Stimulated activated CD8-positive, alpha-beta memory T cell treated with anti-CD3 and anti-CD28 coated beads, Interleukin-4, amount 100 ng/mL, for 1 hour (primary cell): ENCODE measurements at places on chromosomes 16 and 17.

DNA sequence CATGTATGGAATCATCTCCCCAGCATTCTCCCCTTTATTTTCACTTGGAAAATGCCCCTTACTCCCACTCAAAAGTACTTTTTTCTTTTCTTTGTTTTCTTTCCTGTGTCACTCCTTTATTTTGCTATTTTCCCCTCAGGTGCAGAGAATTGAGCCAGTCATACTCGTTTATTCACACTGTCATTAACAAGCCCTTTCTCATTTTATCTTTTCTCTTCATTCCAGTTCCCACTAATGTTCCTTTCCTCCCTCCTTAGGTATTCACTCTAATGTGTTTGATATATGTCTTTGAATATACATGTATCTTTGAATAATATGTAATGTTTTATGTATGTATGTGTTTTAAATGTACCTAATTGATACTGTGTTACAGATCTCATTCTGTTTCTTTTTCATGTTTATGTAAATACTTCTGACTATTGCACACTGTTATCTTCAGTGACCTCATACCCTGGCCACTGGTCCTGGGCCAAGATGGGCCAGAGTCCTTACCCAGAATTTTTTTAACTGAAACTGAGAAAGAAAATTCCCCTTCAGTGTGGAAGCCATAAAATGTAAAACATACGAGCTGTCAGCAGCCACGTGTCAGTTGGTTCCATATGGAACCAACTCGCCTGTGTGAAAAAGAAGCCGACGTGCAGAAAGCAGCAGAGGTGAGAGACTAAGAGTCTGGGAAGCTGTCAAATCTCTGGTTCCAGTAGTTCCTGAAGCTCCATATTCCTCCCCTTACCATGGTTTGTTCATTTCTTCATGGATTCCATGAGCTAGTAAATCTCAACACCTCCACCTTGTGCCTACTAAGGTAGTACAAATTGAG is 5.8 kb downstream of the SRR start:
- no peak for DNase-seq

GRCh38 chr17:55731586-55732250 is 9.1 kb upstream of the TMEM100 start:
- no peak for DNase-seq

DNA sequence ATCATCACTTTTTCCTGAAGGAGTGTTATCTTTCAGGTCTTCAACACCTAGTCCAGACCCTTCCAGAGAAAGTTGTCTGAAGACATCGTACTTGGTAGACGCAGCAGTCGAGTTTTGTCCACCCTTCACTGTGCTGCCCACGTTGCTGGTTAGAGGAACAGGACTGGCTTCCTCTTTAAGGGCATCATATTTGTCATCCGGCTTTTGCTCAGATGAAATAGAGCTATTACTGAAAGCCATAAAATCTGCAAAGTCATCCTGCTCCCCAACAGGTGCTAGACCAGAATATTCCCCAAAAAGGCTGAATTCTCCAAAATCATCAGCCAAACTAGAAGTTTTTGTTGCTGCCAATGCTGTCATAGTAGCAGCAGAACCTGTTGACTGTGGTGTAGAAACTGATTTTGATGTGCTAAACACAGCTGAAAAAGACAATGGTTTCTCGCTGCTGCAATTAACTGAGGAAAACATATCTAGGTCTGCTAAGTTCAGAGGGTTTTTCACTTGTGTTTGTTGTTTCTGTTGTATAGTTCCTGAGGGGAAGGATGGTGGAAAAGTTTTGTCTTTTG is 55.7 kb downstream of the SYNRG start:
- DNase-seq = no peak

- DNase-seq = no peak
Measured at GRCh38 chr17:71176928-71177443, 943.8 kb upstream of the SOX9 start.

DNA sequence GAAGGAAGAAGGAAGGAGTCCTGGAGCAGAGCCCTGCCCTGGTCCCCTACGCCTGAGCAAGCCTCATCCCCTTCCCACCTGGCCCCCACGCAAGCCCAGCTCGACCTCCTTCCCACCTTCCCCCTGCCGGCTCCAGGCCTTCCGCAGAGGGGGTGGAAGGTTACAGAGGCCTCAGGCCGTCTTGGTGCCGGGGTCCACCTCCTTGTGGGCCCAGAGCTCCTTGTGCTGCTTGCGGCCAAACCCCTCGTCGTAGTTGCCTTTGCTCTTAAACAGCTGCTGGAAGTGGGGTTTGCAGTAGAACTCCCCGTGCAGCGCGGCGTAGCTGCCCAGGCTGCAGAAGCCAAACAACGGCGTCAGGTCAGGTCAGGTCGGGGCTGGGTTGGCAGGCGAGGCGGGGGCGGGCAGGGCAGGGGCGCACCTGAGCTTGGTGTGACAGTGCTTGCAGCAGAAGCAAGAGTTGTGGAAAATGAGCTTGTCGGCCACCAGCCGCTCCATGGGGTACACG is 1.5 kb downstream of the LIMD2 start:
- DNase-seq = no peak

DNA sequence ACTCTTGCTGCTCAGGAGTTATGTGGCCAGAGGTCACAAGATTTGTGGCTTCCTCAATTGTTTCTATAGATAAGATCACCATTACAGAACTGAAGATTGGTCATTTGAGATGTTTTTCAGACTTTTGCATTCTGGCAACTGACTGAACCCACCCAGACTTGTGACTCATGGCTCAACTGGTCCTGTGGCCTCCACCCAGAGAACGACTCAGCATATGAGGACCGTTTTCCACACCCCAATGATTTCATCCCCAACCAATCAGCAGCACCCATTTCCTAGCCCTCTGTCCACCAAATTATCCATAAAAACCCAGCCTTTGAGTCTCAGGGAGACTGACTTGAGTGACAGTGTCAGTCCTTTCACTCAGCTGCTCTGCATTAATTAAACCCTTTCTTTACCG is 143.2 kb upstream of the ASIC2 start:
- no peak for DNase-seq

DNA sequence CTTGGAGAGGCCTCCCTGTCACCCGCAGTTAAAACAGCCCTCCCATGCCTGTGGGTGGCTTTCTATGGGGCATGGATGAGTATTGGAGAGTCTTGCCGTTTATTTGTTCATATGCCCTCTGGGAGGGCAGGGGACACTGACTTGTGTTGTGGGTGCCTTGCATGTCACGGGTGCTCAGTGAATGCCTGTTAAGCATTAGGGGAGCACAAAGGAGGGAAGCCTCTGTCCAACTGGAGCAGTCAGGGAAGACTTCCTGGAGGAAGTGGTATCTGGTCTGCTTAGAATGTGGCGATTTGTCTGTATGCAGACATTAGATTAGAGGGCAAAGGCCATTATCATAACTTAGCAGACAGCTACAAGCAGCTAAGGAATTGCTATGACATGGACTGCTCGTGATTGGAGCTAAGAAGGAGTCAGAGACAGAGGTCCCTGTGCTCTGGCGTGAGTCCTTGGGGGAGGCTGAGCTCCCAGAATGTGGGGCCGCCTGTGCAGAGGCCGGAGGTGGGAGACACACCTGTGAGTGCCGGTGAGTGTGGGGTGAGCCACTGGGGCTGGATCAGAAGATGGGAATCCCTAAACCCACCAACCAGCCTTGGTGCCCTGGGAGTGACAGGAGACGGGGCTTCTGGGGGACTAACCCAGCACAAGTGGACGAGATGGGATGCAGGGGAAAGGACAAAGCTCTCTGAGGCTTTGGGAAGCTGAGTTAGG is 286.1 kb downstream of the SEC14L1 start:
- no peak for DNase-seq

GRCh38 chr17:8159459-8160223 is 3.1 kb downstream of the VAMP2 start:
- DNase-seq = no peak

DNA sequence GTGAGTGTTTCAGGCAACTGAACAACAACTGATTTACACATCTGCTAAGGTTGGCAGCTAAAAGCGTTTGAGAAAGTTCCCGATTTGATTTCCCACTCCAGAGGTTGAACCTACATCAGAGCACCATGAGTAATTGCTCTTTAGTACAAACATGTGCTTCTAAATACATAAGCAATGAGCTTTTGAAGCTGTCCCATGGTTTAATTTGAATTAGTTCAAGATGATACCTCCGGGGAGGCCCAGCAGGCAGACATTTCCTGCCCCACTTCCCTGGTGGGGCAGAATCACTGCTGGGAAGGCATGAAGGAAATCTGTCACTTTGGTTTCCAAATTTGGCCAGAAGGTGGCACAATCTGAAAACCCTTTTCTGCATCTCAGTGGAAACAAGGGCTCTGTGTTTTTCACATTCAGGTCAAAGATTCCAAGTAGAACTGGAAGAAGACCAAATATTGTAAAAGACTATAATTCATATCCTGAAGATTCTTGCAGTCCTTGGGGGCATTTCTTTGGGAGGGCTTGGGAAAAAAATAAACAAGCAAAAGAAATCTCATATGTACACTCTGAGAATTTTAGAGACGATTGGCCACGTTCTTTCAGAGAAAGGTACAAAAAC is 176.2 kb upstream of the FAM20A start:
- no peak for DNase-seq

DNA sequence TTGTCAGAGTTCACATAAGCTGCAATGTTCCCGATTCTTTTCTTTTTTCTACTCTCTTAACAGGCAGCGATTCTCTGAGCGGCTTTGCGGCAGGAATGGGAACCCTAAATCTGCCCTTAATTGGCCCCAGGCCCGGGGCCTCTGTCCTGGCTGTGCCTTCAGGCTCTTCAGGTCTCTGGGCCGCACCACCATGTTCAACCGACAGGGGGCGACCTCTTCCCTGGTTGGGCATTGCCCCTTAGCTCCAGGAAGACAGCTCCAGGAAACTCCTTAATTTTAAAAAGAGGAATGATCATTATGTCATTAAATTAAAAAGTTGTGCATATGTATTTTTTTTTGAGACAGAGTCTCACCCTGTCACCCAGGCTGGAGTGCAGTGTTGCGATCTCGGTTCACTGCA is 20.3 kb downstream of the CACNG5 start:
- no peak for DNase-seq

DNA sequence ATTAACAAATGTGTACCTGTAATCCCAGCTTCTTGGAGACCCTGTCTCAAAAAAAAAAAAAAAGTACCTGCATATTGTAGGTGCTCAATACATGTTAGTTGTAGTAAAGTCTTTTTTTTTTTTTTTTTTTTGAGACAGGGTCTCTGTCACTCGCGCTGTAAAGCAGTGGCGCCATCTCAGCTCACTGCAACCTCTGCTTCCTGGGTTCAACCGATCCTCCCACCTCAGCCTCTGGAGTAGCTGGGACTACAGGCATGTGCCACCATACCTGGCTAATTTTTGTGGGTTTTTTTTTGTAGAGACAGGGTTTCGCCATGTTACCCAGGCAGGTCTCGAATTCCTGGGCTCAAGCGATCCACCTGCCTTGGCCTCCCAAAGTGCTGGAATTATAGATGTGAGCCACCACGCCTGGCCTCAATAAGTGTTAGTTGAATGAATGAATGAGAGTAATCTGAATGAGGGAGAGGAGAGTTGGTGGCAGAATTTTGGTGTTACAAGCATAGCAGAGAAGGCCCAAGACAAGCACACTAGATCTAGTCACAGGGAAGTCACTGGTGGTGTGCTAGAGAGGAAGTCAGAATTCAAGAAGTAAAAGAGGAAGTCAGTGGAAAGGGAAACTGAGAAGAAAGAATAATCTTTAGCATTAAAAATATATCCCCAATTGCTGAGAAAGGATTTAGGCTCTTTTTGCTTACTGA is 9.4 kb upstream of the MYL4 start:
- DNase-seq = no peak

DNA sequence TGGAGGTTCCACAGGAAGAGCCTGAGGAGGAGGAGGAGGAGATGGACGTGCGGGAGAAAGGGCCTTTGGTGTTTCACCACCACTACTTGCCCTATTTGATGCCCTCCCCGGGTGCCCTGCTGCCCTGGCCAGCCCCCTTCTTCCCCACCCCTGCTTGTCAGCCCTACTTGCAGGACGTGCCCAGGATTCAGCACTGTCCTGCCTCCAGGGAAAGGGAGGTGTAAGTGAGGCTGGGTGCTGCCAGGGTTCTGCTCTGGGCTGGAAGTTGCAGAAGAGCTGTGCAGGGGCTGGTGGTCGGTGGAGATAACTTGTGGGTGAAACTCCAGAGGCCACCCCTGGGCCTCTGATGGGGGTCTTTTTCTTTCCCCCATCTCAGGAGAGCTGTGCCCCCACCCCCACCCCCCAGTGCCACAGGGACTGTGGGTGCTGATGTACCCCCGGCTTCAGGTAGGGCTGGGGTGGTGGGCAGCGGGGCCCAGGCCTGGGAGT is 3.0 kb downstream of the PRR29 start:
- no peak for DNase-seq

DNA sequence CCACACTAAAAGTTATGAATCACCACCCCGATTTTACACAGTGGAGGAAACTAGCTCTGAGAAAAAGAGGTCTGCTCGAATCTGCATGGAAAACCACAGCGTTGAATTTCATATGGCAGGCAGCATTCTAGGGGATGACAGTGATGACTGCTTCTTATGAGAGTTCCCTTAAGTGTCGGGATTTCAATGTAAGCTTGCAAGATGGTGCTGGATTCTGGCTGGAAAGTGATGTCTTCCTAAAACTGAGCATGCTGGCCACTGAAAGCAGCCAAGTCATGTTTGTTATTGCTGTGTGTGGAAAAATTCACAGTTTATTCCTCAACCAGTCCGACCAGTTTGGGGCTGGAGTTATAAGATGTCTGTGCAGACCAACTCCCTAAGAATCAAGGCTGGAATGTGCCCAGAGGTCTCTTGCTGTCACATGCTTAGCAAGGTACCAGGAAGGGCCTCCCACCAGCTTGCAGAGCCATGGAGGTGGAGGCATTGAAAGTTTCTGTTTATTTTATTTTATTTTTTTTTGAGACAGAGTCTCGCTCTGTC is 37.2 kb upstream of the GAN start:
- no peak for DNase-seq

GRCh38 chr16:10646581-10647263 is 48.0 kb downstream of the TEKT5 start:
- DNase-seq = no peak

- DNase-seq = no peak
Measured at GRCh38 chr16:54048586-54049495, 237.7 kb downstream of the IRX3 start.

DNA sequence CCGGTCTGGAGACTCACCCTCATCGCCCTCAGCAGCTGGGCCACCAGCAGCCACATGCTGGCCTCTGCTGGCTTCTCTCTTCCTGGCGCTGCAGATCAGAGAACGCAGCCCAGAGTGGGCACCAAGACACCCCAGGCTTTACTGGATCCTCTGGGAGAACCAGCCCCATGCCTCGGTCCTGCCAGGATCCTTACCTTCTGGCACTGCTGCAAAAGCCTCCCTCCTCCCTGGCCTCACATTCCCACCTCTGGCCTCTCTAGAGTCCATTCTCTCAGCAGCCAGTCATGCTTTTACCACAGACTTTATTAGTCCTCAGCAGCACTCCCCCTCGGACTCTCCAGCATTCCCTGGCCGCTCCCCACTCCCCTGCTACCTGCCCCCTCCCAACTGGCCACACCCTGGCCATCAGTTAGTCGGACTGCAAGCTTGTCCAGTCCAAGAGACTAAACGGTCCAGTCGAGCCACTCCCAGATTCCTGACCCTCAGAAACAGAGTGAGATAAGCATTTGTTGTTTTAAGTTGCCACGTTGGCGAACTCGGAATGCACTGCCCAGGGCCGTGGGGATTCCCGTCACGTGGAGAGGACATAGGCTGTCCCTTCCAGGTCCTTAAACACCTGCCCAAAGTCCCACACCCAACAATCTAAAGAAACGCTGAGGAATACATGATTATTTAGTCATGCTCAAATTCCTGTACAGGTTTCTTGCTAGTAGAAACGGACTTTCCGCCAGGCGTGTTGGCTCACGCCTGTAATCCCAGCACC is 5.9 kb upstream of the SPG7 start:
- DNase-seq = no peak
